Activated T-cell treated with anti-CD3 and anti-CD28 coated beads for 24 hours (primary cell): ENCODE measurements at places on chromosomes 12 and 14.

- no peak for DNase-seq
Measured at GRCh38 chr14:23252420-23253333, 14.9 kb downstream of the RNF212B start.

DNA sequence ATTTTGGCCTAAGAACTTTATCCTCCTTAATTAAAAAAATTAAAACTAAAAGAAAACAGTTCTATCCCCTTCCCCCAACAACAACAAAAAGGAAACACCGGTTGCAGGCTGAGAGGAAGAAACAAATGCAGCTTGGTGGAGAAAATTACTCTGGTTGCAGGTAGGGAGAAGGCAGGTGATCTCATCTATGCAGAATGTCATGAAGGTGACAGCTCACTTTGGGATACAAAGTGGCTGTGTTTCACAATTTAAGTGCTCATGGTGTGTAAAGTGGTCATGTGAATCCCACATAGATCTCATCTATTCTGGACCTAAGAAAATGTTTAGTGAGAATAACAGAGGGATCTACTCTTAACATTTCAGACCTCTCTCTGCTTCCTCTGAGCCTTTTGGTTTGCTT lies 219.7 kb upstream of the PKP2 start:
- no peak for DNase-seq

GRCh38 chr12:45775964-45776363 lies 46.5 kb downstream of the ARID2 start:
- DNase-seq, result no peak

- peak; percentile 70 for DNase-seq
Measured at GRCh38 chr12:13196130-13196921, at the start of gene EMP1. EMP1 (plus strand) TSS chr12:13196726; CDS start chr12:13211511, 14,785 bp downstream.

DNA sequence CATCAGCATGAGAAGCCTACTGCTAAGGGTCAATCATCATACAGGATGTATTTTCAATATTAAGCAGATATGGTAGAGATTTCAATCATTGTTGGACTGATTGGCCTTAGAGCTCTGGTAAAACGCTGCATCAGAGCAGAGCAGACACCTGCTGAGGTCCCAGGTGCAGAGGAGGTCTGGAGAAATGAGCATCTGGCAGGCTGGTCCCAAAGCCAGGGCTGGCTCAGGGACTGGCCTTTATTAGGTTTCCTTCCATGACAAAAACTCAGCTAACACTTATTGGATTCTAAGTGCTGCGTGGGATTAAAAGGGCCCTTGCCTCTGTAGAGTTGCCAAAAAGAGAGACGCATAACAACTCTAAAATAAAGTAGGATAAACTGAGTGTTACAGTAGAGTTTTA lies 29.7 kb downstream of the AKAP6 start:
- DNase-seq, result no peak

- peak; percentile 60 for DNase-seq
Measured at GRCh38 chr12:120252071-120252906, 13.2 kb downstream of the PXN start.

- no peak for DNase-seq
Measured at GRCh38 chr12:161823-162222, 52.1 kb downstream of the SLC6A12 start.

- no peak for DNase-seq
Measured at GRCh38 chr12:86523844-86524243, 267.7 kb upstream of the MGAT4C start.

DNA sequence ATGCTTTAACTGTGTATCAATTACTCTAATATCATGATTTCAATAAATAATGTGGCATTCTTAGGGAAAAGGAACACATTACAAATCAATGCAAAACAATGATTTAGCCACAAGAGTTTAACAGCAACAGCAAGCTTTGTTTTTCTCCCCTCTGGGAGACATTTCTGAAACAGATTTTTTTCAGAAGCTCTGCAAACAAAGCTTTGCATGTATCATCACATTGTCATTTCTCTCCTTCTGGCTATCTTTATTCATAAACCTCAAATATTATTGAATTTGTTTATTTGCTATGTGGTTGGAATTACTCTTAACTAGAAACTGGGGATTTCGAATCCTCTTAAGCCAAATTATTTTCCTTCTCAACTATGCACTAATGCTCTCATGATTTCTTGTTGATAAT lies 278.4 kb upstream of the ATXN7L3B start:
- no peak for DNase-seq

- DNase-seq, result no peak
Measured at GRCh38 chr14:100147691-100148464, 11.6 kb downstream of the DEGS2 start.

GRCh38 chr14:75984674-75985073 lies 889 bp upstream of the IFT43 start:
- no peak for DNase-seq

GRCh38 chr12:188910-189621 lies 24.9 kb downstream of the SLC6A12 start:
- DNase-seq, result peak; percentile 4
